ENCODE measurements at places on chromosomes 5 and 9. TPM values are rescaled to one million over a fixed set of nuclear protein-coding genes. Genes with fewer than 3 reads are reported as not detected.
A peak's percentile ranks its signal among the peaks of the same experiment; 100 is the strongest.

- no peak for DNase-seq
Measured at GRCh38 chr5:36496471-36496870, 109.9 kb upstream of the SLC1A3 start.

GRCh38 chr9:6955251-6955921, 197.6 kb downstream of the KDM4C start:
- no peak for DNase-seq

DNA sequence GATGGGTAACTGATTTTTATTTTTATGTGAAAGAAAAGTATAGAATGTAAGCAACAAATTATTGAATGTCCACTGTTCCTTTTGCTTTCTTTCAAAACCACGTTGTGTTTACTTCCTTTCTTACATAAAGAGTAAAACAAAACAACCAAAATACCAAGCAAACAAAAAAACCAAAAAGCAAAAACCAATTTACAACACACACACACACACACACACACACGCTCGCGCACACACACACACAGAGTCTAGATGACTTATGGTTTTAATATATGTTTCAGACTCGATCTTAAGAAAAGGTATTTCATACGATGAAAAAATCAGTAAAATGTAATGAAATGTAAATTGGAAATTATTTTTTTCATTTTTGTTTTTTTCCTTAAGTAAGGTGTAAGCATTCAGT, 80.3 kb downstream of the ADGRV1 start:
- DNase-seq = no peak

DNA sequence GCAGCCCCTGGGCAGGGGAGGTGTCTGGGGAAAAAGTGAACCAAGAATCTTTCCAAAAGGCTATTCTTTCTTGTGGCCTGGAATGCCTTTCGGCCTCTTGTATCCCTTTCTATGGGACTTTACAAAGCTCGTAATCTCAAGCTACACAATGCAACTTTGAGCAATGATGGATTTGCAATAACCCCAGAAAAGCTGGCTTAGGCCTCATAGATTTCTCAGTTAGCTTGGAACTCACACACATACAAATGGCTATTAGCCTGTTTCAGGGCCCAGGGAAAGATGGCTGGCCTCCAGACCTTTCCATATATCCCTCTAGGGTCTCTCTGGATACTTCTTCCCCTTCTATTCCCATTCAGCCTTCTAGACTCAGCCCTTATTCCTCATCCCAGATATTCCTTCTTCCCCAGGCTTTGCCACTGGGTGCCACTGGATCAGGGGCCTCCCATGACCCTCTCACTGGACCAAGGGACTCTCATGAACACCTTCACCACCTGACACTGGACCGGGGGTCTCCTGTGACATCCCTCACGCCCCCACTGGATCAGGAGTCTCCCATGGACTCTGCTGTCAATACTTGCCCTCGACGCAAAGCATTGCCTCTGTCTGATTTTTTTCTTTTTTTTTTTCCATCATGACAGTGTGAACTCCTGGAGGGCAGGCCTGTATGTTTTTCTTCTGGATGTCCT, 59.5 kb downstream of the RAD23B start:
- no peak for DNase-seq

- peak; percentile 84 for DNase-seq
Measured at GRCh38 chr9:113622600-113623400, 159.3 kb downstream of the RGS3 start.

DNA sequence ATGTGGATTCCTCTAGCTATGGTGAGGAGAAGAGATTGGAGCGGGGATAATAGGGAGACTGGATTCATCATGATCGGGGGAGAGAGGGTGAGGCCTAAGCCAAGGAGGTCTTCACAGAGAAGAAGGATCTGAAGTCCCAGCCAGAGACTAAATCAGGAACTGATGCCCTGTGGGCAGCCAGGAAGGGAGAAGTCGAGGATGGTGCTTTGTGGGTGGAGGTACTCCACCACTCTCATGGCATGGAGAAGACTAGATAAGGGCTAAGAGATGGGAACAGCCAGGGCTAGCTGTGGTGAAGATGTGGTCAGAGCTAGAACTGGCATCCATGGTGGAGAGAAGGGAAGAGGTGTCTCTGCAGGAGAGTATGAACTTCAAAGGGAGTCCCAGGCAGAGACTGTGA, 3.0 kb upstream of the RGS14 start:
- no peak for DNase-seq

DNA sequence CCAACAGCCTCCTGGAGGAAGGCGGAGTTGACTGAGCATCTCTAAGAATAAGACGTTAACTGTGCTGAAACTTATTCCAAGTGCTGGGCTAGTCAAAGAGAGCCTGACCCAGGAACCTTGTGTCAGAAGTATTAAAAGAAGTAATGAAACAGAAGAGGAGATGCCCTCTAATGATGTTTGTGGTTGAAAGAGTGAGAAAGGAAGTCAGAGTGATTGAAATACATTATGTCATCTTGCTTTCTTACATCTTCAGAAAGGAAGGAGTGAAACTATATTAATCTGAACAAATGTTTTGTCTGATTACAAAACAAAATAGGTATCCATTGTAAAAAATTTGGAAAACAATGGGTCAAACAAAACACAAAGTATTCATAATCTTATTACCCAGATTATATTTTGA, 460.7 kb downstream of the NTRK2 start:
- DNase-seq = no peak

GRCh38 chr5:143065996-143066522, 295.9 kb downstream of the ARHGAP26 start:
- DNase-seq = no peak

- DNase-seq = no peak
Measured at GRCh38 chr9:25366906-25367305, 311.3 kb downstream of the TUSC1 start.

GRCh38 chr9:137449081-137449844, 8.1 kb upstream of the ENTPD8 start:
- no peak for DNase-seq

GRCh38 chr5:131749138-131749537, 47.7 kb downstream of the FNIP1 start:
- DNase-seq = no peak

GRCh38 chr9:114787214-114787613, 18.6 kb downstream of the TNFSF15 start:
- DNase-seq = no peak

- no peak for DNase-seq
Measured at GRCh38 chr5:94746731-94747124, 128.3 kb downstream of the SLF1 start.

DNA sequence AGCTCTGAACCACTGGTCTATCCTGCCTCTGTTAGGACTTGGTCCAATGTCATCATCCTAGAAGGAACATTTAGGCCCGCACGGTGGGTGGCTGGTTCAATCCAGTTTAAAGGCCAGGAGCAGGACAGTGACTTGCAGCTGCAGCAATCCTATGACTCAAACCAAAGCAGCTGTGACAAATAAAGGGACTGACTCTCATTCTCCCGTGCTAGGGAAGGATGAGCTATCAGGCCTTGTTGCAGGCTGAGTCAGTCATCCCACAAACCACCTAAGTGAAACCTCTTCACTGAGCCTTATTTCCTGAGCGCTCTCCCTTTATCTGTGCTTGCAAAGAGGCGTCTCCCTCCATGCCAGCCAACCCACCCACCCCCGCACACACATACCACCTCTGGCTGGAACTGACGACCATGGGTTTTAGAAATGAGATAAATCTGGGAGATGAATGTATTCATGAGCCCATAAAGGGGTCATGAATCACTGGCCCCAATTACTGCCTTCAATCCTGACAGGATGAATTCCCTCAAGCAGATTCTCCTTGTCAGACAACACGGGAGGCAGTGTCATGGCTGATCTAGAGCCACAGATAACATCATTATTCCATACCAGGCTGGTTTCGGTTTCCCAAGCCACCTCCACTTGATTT, 93.4 kb downstream of the KCNIP1 start:
- peak; percentile 75 for DNase-seq

GRCh38 chr5:171646102-171647042, 139.2 kb upstream of the SMIM23 start:
- DNase-seq = no peak

- no peak for DNase-seq
Measured at GRCh38 chr9:121634329-121635261, 16.8 kb upstream of the DAB2IP start.

DNA sequence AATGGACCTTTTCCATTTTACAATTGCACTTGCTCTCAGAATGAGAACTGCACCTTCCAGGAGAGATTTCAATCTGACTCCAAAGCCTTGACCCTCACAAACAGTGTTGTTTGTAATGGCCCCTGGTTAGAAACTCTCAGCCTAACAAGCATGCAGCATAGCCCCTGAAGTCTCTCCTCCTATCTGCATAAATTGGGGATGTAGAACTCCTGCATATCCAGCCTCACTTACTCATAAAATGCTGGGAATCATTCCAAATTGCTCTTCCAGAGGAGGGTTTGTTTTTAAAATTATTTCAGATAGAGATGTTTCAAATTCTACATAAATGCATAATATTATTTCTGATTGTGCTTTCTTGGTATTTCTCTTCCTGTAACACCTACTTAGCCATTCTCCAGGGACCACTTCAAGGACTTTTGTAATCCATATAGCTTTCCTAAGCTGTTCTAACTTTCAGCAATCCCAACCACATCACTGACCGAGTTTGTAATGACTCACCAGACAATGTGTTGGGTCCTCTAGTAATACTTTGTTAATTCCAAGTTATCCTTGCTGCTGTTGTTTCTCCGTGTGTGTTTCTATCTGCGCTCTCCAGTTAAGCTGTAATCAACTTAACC, 143.8 kb upstream of the CCDC152 start:
- no peak for DNase-seq

GRCh38 chr5:147303251-147303650, 68.4 kb downstream of the STK32A start:
- DNase-seq = no peak

DNA sequence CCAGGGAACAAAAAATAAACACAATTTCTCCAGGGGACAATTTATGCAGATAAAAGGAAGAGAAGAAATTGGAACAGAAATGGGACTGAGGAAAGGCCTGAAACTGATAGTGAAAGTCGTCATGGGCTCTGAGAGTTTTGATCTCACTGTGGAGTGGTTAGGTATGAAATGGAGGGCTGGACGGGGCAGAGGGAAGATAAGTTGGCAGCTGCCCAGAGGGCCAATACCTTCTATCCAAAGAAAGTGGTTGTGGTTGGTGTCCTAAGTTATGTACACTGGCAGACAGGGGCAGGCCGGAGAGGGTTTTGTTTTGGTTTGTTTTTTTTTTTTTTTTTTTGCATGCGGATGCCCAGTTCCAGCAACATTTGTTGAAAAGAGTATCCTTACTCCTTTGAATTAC, 46.1 kb downstream of the ZNF618 start:
- no peak for DNase-seq

GRCh38 chr9:71755230-71755629, 13.1 kb downstream of the CEMIP2 start:
- DNase-seq = no peak

DNA sequence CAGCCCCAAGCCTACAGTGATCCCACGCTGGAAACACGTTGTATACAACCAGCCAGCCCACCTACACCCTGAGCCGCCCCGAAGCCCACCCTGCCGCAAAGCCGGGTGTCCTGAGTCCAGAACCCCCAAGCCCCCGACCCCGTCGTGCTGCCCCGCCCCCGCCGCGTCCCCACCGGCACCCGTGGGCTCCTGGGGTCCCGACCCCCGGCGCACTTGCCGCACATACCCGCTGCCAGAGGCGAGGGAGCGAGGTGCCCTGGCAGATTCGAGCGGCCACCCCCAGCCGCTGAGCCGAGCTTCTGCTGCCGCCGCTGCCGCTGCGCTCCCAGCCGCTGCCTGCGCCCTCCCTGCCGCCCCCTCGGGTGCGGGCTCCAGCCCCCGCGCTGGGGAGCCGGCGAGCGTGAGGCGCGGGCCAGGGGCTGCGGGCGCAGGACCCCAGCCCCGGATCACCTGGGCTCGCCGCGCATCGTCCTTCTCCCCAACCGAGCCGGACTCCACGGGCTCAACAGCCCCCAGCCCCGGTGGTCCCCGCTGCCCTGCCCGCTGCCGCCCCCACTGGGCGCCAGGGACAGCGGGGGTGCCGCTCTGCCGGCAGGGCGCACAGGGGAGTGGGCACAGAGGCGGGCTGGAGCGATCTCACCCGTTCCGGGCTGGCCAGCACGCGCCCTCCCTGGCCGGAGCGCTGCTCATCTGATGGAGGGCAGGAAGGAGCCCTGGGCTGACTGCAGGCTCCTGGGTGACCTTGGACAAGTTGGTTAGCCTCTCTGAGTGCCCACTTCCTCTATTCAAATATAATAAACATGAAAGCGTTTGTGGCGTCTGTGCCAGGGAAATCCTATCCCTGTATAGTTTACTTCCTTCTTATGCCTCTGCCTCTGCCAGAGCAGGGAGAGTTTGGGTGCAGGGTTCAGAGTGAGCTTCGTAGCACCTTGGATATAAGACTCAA, at the start of gene HTR4:
HTR4 (minus strand) TSS at position 692 of the 946 bp plus-strand sequence. CDS start 17,513 bp downstream, outside the sequence.
- no peak for DNase-seq

DNA sequence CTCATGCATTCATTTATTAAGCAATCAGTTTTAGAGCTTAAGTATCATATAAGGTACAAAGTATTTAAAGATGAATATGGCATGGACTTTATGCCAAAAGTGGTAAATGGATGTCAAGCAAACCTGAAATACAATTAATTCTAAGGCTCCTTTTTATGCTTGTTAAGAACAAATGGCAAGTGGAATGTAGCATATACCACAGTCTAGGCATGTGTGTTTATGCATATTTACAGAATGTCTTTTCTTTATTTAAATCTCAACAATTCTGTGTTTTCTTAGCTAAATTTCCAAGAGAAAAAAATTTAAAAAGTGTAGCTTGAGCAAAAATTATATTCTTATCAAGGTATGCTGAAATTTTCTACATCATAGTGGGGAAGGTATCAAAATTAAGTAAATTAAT, 39.8 kb downstream of the MPDZ start:
- no peak for DNase-seq

DNA sequence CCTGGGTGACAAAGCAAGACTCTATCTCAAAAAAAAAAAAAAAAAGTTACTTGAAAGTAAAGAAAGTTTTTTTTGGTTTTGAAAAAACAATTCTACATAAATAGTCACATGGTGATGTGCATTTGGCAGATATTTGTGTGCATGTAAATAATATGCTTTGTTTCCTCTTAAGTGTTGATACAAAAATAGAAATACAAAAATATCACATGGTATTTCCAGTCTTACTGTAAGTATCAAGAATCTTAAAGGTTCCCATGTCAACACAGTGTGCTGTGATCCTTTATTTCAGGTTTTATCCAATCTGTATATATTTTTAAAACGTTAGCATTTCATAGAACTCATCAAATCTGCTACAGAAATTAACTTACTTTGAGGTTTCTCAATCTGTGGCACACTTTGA, 521.9 kb downstream of the TLE4 start:
- no peak for DNase-seq

SHC3 gene
- not detected for total RNA-seq

GNE gene
- 18.4 TPM for total RNA-seq

SPINK13 gene
- not detected for total RNA-seq

MYORG gene
- 2.2 TPM for total RNA-seq

SLC36A1 gene
- 7.8 TPM for total RNA-seq

CARD19 gene
- 58.1 TPM for total RNA-seq

PCDHB4 gene
- total RNA-seq = not detected

TAS2R1 gene
- not detected for total RNA-seq

CAMSAP1 gene
- total RNA-seq = 40.6 TPM

ANXA1 gene
- total RNA-seq = 63.1 TPM

UNC13B gene
- total RNA-seq = 5.0 TPM

HAVCR2 gene
- total RNA-seq = 34.4 TPM

GPR151 gene
- total RNA-seq = not detected

SPINK7 gene
- not detected for total RNA-seq

GNA14 gene
- 0.25 TPM for total RNA-seq
